IgD-negative memory B cell (primary cell): ENCODE measurements at places on chromosomes 6 and 20. TPM values are rescaled to one million over a fixed set of nuclear protein-coding genes. Genes with fewer than 3 reads are reported as not detected.

The HCK gene
- 52.0 TPM for polyA plus RNA-seq

The SLC22A16 gene
- not detected for polyA plus RNA-seq

The HLA-DRB1 gene
- polyA plus RNA-seq, result 1,928 TPM

The KPNA5 gene
- polyA plus RNA-seq, result 11.5 TPM

The MLIP gene
- not detected for polyA plus RNA-seq

The GNMT gene
- 1.2 TPM for polyA plus RNA-seq

The MATN4 gene
- not detected for polyA plus RNA-seq

The TLDC2 gene
- not detected for polyA plus RNA-seq

The PSMA7 gene
- polyA plus RNA-seq, result 428 TPM

The NMBR gene
- not detected for polyA plus RNA-seq

The RAMACL gene
- polyA plus RNA-seq, result 0.15 TPM

The SLC35D3 gene
- not detected for polyA plus RNA-seq

The PHACTR1 gene
- 12.8 TPM for polyA plus RNA-seq

The PROCR gene
- not detected for polyA plus RNA-seq

The ADAM33 gene
- not detected for polyA plus RNA-seq

The MRAP2 gene
- not detected for polyA plus RNA-seq

The FOXF2 gene
- not detected for polyA plus RNA-seq

The GLO1 gene
- polyA plus RNA-seq, result 129 TPM

The PKHD1 gene
- not detected for polyA plus RNA-seq

The FAM50B gene
- 14.0 TPM for polyA plus RNA-seq

The PGC gene
- not detected for polyA plus RNA-seq

The GPX5 gene
- not detected for polyA plus RNA-seq

The METTL24 gene
- polyA plus RNA-seq, result not detected

The MDN1 gene
- polyA plus RNA-seq, result 7.9 TPM

The MDFI gene
- not detected for polyA plus RNA-seq

The KHDRBS2 gene
- 4.4 TPM for polyA plus RNA-seq

The PNLDC1 gene
- 0.89 TPM for polyA plus RNA-seq

The POFUT1 gene
- 15.1 TPM for polyA plus RNA-seq

The HCRTR2 gene
- not detected for polyA plus RNA-seq

The BPIFA3 gene
- not detected for polyA plus RNA-seq

The NKAIN4 gene
- not detected for polyA plus RNA-seq

The RAB44 gene
- polyA plus RNA-seq, result not detected

The SPTLC3 gene
- polyA plus RNA-seq, result not detected

The WFDC10B gene
- polyA plus RNA-seq, result not detected

The FILIP1 gene
- polyA plus RNA-seq, result not detected

The STMND1 gene
- not detected for polyA plus RNA-seq

The BPI gene
- not detected for polyA plus RNA-seq

The TNFRSF6B gene
- not detected for polyA plus RNA-seq

The GLP1R gene
- not detected for polyA plus RNA-seq

The OR2H2 gene
- not detected for polyA plus RNA-seq

The BANF2 gene
- polyA plus RNA-seq, result not detected
